ENCODE measurements at places on chromosomes 6 and 20. TPM values are rescaled to one million over a fixed set of nuclear protein-coding genes. Genes with fewer than 3 reads are reported as not detected.

The PGC gene
- not detected for total RNA-seq

The CRISP2 gene
- total RNA-seq, result not detected

The THBS2 gene
- total RNA-seq, result 38.9 TPM

The TNNC2 gene
- not detected for total RNA-seq

The IL20RA gene
- 1.5 TPM for total RNA-seq

The NMBR gene
- not detected for total RNA-seq

The CALHM6 gene
- 8.6 TPM for total RNA-seq

The SLC25A27 gene
- 54.6 TPM for total RNA-seq
